ENCODE measurements at places on chromosomes 7 and 10.

GRCh38 chr7:129368389-129368986, 65.7 kb upstream of the STRIP2 start:
- DNase-seq, result no peak

- no peak for DNase-seq
These were observed 215.5 kb downstream of the AUTS2 start for GRCh38 chr7:69813637-69814240.

GRCh38 chr7:43869867-43870240, 537 bp upstream of the MRPS24 start:
- no peak for DNase-seq

DNA sequence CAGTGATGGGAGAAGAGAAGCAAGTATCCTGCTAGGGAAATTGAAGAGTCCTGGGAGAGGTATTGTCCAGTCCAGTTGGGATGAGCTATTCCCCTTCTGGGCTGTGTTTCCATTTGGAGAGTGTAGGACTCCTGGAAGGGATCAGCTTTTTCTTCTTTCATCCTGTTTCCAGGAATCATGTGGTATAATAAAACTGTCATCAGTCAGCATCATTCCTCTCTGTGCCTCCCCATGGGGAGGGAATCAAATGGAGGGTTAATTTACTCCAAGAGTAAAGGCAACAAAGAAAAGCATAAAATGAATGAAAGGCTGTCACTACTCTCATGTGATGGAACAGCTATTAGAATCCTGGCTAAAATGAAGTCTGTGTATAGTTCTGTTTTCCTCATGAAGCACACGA, 429.9 kb downstream of the SORCS3 start:
- DNase-seq, result no peak

GRCh38 chr10:49139846-49140195, 6.0 kb upstream of the FAM170B start:
- DNase-seq, result no peak

- DNase-seq, result no peak
These were observed 29.8 kb upstream of the GNA12 start for GRCh38 chr7:2873686-2874551.

- DNase-seq, result no peak
These were observed 5.5 kb upstream of the PLAU start for GRCh38 chr10:73905256-73906020.

- DNase-seq, result no peak
These were observed 9.1 kb downstream of the RPA3 start for GRCh38 chr7:7709291-7709690.

GRCh38 chr10:10630281-10630680, 387.4 kb upstream of the CELF2 start:
- no peak for DNase-seq
